ENCODE measurements at places on chromosomes 3 and 15.

DNA sequence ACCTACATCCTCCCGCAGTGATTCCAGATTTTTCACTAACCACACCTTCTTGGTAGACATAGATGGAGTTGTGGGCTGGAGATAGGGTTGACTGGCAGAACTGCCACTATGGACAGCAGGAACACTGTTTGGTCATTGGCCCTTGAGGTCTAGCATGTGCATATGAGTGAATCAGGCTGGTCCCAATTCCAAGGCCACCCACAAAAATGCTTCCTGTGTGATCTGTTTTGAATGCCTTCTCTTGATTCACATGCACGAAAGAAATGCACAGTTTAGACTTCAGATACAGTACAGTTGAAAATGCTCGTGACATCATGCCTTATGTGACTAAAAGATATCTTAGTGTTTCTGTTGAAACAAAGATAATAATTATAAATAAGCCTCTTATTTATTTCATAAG, 285.8 kb upstream of the SEMA6D start:
- DNase-seq, result no peak

GRCh38 chr15:39273717-39274411, 307.0 kb upstream of the THBS1 start:
- no peak for DNase-seq

DNA sequence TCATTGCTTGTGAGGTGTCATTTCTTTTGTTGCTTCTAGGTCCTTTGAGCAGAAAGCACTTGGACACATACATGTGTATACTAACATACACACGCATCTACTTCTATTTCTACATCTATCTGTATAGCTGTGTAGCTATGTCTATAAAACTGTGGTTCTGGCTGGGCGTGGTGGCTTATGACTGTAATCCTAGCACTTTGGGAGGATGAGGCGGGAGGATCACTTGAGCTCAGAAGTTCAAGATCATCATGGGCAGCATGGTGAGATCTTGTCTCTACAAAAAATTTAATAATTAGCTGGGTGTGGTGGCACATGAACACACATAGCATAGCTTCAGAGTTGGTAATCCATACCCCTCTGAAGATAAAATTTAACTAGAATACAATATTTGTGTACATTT, 65.0 kb upstream of the MAGI1 start:
- no peak for DNase-seq

GRCh38 chr15:78983146-78983918, 38.5 kb upstream of the CTSH start:
- DNase-seq, result no peak

DNA sequence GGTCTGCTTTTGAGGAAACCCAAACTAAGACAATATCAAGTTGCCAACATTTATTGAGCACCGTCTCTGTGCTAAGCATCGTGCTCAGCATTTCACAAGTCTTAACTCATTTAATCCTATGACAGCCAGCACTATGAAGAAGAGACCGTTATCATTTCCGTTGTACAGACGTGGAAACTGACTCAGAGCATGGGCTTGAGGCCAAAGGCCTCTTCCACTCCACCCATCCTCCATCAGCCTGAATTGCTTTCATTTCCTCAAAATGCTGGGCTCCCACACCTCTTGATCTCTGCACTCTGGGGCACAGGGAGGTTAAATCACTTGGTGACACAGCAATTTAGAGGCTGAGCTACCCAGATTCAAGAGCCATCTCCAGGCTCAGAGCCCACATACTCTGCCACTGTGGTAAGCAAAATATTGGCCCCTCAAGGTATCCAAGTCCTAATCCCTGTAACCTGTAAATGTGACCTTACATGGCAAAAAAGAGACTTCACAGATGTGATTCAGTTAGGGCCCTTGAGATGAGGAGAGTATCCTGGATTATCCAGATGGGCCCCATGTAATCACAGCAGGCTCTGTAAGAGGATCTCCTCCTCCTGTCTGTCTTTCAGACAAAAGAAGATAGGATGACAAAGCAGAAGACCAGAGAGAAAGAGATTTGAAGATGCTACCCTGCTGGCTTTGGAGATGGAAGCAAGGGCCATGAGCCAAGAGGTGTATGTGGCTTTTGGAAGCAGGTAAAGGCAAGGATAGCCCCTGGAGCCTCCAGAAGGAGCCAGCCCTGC, 24.3 kb upstream of the FLNB start:
- peak; percentile 78 for DNase-seq

GRCh38 chr3:37417297-37418082, 243.1 kb upstream of the LRRFIP2 start:
- no peak for DNase-seq

- peak; percentile 10 for DNase-seq
Observed at GRCh38 chr3:127680798-127681221, 8.1 kb downstream of the ABTB1 start.

DNA sequence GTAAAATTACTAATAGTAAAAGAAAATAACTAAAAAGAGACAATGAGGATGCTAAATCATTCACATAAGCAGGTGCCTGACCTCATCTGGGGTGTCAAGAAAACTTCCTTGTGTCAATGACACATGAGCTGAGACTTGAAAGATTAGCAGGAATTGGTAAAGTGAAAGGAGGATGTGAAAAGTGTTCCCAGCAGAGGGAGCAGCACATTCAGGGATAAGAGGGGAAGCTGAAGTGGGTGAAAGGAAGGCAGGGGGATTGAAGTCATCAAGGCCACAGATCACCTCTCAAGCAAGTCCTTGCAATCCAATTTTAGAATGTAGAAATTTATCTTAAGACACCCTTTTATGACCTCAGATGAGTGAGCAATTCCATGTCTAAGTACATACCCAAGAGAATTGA, 60.2 kb upstream of the ACP3 start:
- DNase-seq, result no peak

- no peak for DNase-seq
Observed at GRCh38 chr3:152330559-152330958, 61.8 kb downstream of the MBNL1 start.

DNA sequence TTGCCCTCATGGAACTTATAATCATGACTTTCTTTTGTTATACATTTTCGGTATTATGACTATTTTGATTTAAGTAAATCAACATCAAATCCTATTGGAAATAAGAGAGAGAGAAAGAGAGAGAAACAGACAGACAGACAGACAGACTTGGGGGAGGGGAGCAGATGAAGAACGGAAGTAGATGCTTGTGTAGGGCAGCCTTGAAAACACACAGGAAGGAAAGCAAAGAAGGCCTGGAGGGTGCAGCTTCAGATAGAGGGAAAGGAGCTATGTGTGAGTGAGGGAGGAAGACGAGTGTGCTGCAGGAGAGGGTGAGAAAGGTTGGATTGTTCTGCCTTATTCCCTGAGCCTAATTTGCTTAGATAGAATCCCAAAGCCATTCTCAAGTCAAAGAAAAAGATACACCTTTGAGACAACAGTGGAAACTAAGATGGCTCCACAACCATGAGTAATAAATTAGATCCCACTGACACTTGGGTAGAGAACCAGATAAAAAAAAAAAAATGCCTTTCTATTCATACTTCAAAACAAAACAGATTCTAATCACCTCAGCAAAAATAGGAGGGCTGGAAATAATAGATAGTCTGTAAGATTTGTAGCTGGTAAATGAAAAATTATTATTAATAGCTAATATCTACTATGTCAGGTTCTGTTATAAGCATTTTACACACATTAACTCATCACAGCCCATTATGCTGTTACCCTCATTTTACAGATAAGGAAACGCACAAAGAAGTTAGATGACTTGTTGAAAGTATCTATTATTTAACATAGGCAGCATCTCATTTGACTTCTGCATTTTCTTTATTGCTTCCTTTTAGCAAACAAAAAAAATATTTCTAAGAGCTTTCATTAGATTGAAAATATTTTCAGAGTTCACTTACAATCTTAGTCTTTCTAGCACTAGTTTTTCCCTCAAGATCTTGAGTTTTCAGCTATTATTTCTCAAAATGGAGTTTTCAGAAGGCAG, 214.1 kb downstream of the TNIK start:
- DNase-seq, result no peak

DNA sequence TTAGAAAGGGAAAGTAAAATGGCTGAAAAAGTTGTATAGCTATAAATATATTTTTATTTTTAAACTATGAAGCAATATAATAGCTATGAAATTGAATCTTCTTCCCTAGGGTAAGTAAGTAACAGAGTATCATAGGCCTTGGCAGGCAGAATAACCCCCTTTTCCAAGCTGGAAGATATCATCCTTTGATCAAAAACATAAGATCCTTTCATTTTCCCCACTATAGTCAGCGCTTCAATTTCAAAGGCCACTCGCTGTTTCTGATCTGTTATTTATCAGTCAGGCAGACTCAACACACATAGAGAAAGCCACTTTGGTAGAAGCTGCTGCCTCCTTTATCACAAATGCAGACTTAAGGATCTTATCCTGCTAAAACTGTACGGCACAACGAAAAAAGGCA, 74.0 kb upstream of the UBE2E2 start:
- no peak for DNase-seq

GRCh38 chr3:43221076-43221475, 65.3 kb upstream of the SNRK start:
- DNase-seq, result no peak

DNA sequence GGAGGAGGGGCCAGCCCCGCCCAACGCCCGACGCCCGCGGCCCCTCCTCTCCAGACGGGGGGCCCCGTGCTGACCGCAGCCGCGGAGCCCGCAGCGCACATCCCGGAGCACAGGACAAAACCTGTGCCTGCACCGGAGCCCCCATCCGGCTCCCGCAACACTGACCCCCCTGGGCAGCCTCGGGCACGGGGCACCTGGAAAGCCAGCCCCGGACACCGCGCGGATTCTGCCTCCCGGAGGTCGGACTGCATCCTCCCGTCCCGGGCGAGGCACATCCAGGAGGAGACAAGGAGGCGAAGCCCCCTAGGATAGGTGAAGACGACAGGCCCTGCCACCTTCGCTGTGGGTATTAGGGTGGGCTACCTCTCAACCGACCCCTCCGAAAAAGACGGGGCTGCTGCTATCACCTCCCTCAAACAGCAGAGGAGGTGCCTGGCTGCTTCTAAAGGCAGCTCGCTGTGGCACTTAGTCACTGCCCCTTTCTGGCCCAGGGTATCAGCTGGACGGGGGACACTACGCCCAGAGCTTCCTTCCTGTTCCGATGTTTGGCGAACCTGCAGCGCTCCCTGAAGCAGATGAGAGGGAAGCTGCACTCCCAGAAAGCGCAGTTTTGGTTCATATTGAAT, 10.6 kb downstream of the XXYLT1 start:
- DNase-seq, result peak; percentile 64

DNA sequence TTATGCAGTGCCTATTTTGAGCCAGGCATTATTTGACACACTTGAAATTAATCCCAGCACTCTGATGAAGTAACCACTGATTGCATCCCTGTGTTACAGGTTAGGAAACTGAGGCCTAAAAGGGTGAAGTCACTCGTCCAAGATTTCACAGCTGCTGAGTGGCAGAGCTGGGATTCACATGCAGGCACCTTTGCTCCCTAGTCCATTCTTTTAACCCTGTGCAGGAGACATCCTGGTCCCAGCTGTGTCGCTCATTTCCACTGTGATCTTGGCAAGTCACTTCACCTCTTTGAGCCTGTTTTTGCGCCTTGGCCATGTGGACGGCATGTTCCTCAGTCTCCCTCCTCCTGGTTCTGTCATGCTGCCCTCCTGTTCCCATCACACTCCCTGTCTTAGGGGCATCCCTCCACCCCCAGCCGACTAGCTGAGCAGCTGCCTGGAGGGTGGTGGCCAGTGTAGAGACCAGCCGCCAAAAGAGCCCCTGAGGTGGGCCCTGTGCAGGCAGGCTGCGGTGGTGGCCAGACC, 70.6 kb downstream of the SMAD6 start:
- DNase-seq, result no peak

- DNase-seq, result no peak
Observed at GRCh38 chr3:145678401-145678800, 482.6 kb downstream of the PLOD2 start.

DNA sequence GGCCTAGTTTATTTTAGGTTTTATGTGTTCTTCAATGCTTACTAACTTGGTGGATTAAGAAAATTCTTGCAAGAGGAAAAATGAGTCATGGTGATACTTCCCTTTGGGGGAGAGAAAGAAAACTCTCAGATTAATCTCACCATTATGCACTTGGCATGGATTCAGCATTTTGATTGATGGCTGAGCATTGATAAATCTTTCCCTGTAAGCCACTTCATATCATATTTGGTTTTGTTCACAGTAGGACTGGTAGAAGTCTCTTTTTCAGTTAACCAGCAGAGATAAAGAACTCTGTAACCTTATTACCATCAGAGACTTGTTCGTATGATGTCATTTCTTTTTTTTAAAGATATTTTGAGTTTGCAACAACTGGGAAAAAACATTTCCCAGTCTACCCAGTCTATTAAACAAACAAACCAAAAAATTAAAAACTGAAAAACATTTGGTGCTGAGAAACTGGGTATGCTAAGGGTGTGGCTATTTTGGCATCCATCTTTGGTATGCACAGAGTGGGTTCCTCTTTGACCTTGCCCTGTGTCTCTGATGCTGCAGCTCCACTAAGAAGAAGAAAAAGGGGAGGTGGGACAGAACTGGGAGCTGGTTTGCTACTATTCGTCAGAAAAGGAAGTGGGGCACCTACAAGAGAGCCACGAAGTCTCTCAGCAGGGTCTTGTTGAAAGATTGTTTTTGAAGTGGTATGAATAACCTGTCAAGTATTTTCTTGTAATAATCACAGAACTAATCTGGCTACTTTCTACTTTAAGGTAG, 17.2 kb downstream of the TMOD3 start:
- no peak for DNase-seq

DNA sequence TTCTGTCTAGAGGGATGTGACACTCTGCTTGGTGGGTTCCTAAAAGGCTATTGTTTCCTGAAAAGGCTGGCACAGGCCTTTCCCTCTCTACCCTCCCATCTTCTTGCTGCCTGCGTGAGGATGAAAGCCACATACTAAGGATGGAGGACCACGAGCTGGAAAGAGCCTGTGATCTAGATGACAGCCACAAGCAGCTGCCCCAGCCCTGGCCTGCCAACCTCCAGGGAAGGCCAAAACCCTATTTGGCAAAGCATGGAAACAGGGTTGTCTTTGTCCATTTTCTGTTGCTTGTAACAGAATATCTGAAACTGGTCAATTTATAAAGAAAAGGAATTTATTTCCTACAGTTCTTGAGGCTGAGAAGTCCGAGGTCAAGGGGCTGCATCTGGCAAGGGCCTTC, 144.5 kb downstream of the FBLN2 start:
- DNase-seq, result no peak

GRCh38 chr15:33126559-33127290, 67.8 kb downstream of the FMN1 start:
- peak; percentile 65 for DNase-seq

DNA sequence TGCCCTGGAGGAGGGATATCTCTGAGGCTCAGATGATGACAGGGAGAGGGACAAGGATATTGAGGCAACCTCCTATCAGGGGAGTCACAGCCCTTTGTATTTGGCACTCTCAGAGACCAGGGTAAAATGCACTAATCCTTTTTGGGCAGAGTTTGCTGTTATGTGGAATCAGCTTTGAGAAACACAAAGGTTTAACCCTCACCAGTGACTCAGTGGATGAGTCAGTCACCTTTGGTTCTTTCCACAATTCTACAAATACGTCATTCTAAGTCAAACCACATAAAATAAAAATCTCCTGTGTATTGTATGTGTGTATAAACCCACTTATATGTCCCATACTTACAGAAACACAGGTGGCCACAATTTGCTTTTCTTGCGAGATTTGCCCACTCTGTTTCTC, 5.1 kb downstream of the LSAMP start:
- no peak for DNase-seq

Data from CD4-positive, alpha-beta T cell treated with Interleukin-15 for 1 hour (primary cell).